Activated CD8-positive, alpha-beta memory T cell treated with anti-CD3 and anti-CD28 coated beads, Interleukin-2, amount 10 ng/mL, durations not matched to agents 7 days and 5 days (primary cell): ENCODE measurements at places on chromosomes 1 and 21. TPM values are rescaled to one million over a fixed set of nuclear protein-coding genes. Genes with fewer than 3 reads are reported as not detected.

DNA sequence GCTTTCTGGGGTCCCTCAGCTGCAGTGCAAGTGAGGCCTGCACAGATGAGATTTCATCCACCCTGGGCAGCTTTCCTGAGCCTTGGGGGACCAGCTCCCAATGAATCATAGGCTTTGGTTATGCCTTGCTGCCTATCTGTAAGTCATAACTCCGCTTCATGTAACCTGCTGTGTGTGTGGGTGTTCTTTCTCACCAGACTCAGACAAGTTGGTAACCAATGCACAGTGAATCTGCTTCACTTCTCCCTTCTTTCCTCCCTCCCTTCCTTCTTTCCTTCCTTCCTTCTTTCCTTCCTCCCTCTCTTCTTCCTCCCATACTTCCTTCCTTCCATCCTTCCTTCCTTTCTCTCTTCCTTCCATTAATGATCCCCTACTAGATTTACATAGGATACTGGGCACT lies 34.4 kb upstream of the PSMB2 start:
- DNase-seq, result no peak

PCSK9 gene
- total RNA-seq, result 0.07 TPM

GRCh38 chr1:223140611-223141405 lies 2.2 kb downstream of the TLR5 start:
- no peak for DNase-seq

GRCh38 chr1:26290882-26291261 lies 11.0 kb downstream of the SH3BGRL3 start:
- no peak for DNase-seq

HSPA6 gene
- total RNA-seq, result 0.47 TPM

AMY2B gene
- 8.0 TPM for total RNA-seq
